ENCODE measurements at places on chromosomes 4 and X. TPM values are rescaled to one million over a fixed set of nuclear protein-coding genes. Genes with fewer than 3 reads are reported as not detected.

NWD2 gene
- not detected for total RNA-seq

NEUROG2 gene
- not detected for total RNA-seq

KLHL15 gene
- 6.3 TPM for total RNA-seq

DOK7 gene
- total RNA-seq: not detected

RPS6KA6 gene
- 5.4 TPM for total RNA-seq

VCX3A gene
- total RNA-seq: not detected

PCSK1N gene
- total RNA-seq: not detected

- DNase-seq: no peak
These were observed 247.5 kb downstream of the BCOR start for GRCh38 chrX:39850209-39850608.

DNA sequence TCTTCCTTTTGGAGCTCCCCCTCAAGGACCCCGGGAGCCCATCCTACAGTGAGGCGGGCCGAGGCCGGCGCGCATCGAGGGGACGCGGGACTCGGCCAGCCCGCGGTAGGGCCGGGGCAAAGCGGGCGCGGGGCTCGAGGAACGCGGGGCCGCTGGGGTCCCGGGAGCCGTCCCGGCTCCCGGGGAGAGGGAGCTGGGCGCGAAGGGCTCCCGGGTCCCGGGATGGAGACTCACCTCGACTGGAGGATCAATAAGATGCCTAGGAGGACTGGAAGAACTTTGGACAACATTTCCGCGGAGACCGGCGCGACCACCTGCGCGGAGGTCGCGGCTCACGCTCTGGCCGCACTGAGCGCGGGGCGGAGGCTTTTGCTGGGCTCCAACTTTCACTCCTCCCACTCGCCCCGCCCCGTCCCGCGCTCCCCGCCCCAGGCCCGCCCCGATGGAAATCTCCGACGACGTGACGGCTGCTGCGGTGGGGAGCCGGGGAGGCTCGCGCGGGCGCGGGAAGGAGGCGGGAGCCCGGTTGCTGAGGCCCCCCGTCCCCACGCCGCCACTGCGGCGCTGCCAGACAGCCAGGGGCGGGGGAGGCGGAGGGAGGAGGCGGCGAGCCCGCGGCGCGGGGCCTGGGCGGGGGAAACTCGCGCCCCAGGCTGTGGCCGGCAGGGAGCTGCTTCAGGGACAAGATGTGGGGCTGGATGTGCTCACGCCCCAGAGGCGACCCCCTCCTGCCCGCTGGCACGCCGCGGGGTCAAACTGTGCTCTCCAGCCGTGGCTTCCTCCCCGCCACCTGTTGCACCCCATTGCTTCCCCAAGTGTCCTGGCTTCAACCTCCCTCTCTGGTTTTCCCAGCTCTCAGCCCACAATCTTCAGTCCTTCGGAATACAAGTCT, at the start of gene GABRE:
GABRE (minus strand) TSS at position 341 of the 892 bp plus-strand sequence; CDS start at position 290, 51 bp downstream.
- no peak for DNase-seq

- DNase-seq: no peak
These were observed 6.4 kb downstream of the MAB21L2 start for GRCh38 chr4:150588316-150588715.

DNA sequence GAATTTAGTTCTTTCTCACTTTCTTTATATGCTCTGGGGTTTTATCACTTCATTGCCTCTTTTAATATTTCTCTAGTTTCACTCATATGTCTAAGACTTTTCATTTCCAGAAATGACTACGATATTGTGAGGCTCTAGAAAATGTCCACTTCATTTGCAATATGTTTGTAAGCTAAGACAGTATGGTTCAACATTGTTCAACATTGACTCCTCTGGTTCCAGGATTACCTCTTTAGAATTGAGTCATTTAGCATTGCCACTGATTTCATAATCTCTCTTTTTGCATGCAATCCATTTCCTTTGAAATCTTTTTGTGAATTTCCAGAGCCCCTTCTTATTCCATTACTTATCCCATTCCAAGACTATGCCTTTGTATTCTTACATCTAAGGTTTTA, 32.3 kb downstream of the BBS12 start:
- DNase-seq: peak; percentile 90

GRCh38 chr4:25347971-25348370, 29.1 kb upstream of the ANAPC4 start:
- no peak for DNase-seq

DNA sequence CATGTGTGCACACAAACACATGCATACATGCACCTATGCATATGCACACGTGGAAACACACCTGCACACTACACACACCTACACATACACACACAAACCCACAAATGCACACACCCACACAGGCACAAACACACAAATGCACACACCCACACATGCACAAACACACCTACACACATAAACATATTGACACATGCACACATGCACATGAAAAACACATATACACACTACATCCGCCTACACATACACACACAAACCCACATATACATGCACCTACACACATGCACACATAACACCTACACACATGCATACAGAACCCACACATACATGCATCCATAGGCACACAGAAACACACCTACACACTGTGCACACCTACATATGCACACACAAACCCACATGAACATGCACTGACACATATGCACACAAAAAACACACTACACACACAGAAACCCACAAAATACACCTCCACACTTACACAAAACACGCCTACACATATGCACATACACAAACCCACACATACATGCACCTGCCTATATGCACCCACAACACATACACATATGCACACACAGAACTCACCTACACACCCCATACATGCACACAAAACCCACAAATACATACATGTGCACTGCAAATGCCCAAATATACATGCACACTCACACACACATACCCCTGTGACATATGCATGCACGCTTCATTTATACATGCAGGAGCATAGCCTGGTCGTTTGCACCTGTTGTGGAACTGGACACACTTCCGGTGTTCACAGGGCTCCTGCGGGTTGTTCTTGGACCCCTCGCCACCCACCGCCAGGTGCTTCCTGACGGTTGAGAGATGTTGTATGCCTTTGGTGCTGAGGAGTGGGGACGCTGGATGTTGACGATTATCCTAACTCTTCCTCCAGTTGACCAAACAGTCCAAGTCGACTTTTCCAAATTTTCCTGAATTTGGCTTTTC, 22.1 kb downstream of the CD99 start:
- DNase-seq: no peak

- no peak for DNase-seq
These were observed 83.9 kb downstream of the ATXN3L start for GRCh38 chrX:13235930-13236329.

GRCh38 chr4:100356172-100356571, 161.7 kb downstream of the EMCN start:
- DNase-seq: no peak

DNA sequence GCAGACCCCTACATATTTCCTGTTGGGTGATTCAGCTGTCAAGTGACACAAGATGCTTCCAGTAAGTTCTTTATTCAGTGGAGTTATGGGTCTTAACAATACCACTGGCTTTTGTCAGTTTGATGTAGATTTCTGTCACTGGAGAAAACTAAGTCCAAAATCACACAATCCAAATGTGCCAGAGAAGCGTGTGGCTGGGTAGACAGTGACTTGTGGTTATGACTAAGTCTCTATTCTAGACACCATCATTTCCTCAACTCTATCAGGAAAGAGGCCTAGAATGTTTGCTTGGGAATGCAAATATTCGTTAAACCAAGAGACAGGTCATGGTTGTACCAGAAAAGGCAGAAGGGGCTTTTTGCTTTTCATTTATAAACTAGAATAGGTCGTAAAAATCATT, 54.4 kb upstream of the HS3ST1 start:
- no peak for DNase-seq

- DNase-seq: no peak
These were observed 62.8 kb downstream of the CCSER1 start for GRCh38 chr4:90189946-90190345.

- DNase-seq: no peak
These were observed 82.0 kb downstream of the HAUS3 start for GRCh38 chr4:2159931-2160330.

- DNase-seq: no peak
These were observed 5.2 kb downstream of the TLR3 start for GRCh38 chr4:186074189-186074588.

GRCh38 chrX:101450085-101450484, 35.2 kb upstream of the ARMCX4 start:
- no peak for DNase-seq

DNA sequence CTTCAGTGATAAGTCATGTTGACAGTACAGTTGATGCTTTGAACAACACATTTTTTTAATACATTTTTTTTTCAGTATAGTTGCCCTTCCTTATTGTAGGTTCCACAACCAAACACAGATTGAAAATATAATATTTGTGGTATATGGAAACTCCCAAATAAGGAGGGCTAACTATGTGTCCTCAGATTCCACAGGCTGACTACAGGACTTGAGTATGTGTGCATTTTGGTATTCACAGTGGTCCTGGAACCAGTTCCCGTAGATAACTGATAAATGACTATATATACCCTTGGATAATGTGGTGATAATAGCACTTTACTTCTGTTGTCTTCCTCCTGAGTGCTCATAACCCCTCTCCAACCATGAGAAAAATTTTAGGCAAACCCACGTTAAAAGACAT, 111.6 kb upstream of the NUDT6 start:
- DNase-seq: no peak

Data from HFFc6 (cell line).